ENCODE measurements at places on chromosomes 2 and 18.
A peak's percentile ranks its signal among the peaks of the same experiment; 100 is the strongest.

- no peak overlapping the region for H3K27ac ChIP-seq
- no peak for DNase-seq
- H3K27me3 ChIP-seq: peaks cover 79% of the 10 kb centered on the region
- H3K4me3 ChIP-seq: peak overlapping the region; percentile 69
- no peaks in the 10 kb centered on the region for H3K36me3 ChIP-seq
Measured at GRCh38 chr18:34223164-34223892, 1.4 kb downstream of the NOL4 start.

DNA sequence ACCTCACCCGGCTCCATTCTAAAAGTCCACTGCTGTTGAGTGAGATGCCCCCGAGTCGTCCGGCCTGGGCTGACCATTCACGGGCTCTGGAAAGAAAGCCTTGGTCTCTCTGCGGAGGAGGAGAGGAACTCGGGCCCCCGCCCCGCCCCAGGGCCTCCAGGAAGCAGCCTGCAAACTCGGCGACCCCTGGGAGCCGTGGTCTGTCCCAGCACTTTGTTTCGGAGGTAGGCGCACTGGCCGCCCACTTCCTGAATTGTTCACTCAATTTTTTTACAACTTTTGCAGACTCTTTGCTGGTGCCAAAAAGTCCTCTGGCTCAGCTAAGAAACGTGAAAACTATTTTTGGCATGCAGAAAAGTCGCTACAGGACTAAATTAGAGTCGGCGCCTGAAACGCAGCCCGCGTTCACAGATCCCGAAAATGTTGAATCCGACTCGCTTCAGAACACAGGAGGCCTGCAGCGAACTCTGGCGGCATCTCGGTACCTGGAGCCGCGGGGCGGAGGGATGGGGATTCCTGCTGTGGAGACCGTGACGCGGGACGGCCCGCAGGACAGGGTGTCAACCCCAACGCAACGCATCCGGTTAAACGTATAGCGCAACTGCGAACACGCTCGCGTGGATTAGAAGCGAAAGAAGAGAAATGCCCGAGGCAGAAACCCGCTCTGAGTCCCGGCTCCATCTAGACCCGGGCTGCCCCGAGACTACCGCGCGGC lies 1.5 kb downstream of the PXDN start:
- peaks cover 2% of the 10 kb centered on the region for H3K36me3 ChIP-seq
- peak overlapping the region; percentile 95 for H3K4me3 ChIP-seq

- DNase-seq: no peak
- no peaks in the 10 kb centered on the region for H3K36me3 ChIP-seq
- no peak overlapping the region for H3K4me3 ChIP-seq
- no peaks in the 10 kb centered on the region for H3K4me1 ChIP-seq
- no peak overlapping the region for H3K27ac ChIP-seq
Measured at GRCh38 chr18:50401295-50401694, 26.4 kb downstream of the SKA1 start.

DNA sequence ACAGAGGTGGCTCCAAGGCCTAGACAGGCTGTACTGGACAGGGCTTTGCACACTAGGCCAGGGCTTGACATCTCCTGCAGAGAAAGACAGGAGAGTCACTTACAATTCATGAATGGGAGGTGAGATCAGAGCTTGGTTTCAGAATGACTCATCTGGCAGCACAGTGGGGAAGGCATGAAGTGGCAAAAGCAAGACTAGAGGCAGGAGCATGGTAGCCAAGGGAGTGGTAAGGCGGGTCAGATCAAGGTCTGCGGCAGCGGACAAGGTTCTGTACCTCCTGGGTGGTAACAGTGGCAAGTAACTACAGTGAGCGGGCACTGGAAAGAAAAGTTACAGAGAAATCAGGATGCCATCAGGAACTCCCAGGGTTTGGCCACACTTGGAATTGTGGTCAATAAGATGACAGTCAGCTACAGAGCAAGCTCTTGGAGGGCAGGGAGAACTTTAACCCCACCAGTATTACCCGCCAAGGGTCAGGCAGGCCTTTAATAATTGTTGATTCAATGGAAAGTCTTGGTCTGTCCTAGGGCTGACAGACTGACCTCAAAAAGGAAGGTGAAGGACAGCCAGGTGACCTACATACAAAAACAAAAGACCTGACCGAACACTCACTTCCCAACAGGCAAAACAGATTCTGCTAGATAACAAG lies 5.7 kb downstream of the MCFD2 start:
- H3K27me3 ChIP-seq: no peaks in the 10 kb centered on the region
- DNase-seq: no peak
- H3K27ac ChIP-seq: peak overlapping the region; percentile 82
- H3K4me3 ChIP-seq: no peak overlapping the region

- H3K4me1 ChIP-seq: no peaks in the 10 kb centered on the region
- H3K27ac ChIP-seq: no peak overlapping the region
- H3K4me3 ChIP-seq: no peak overlapping the region
- no peaks in the 10 kb centered on the region for H3K36me3 ChIP-seq
Measured at GRCh38 chr18:39962546-39962945, 1992.5 kb upstream of the PIK3C3 start.

Data from chondrocyte (in vitro differentiated cells).